ENCODE measurements at places on chromosomes 2 and 18.
A peak's percentile ranks its signal among the peaks of the same experiment; 100 is the strongest.

DNA sequence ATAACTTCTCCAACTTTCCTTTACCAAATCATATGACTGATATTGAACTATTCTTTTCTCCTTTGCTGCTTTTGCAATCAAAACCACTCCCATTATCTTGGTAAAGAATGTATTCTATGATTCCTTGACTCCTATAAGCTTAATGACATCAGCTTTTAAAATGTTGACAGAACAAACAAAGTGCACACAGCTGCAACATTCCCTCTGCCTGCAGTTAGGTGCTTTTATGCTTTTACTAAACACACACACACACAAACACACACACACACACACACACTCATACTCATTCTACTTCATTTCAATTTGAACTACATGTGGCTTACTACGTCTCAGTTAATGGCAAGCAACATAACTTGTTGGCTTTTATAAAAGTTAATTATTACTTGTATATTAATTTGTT lies 946.6 kb downstream of the DPP10 start:
- no peak for DNase-seq

- DNase-seq, result no peak
Observed at GRCh38 chr18:48003426-48004349, 73.2 kb upstream of the SMAD2 start.

DNA sequence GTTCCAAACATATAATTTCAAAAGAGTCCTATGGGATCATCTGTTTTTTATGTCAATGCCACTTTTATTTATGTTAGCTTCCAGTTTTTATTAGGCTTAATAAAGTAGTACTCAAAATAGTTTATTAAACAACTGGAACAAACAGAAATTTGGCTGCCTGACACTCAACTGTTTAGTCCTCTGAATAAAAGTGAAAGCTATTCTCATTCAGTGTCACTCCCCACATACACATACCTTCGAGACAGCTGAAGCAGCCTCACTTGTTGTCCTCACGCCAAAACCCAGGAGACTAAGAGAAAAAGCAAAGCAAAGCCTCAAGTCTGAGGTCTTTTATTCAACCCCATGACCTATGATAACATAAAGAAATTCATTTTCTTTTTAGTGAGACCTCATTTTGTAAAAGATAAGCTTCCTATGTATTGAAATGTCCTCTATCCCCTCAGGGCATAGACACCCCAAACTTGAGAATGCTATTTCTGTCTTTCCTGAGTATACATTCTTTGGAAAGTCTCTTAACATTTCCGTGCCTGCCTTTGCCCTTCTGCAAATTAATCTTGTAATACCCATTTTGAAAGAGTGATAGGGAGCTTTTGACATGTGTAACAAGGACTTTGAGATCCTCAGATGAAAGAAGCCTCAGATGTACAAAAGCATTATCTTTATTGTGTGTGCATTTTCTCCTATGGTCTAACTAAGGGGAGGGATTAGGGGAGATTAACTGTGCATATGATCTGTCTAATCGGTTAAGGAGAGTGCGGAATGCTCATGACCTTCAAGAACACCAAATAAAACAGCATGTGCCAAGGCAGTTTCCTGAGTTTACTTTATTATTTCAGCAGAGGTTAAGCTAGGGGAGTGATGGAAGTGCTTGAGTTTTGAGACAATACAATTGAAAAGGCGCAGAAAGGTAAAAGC lies 1523.7 kb upstream of the PIK3C3 start:
- DNase-seq, result no peak

GRCh38 chr2:21263622-21264021 lies 139.9 kb downstream of the TDRD15 start:
- no peak for DNase-seq

GRCh38 chr18:53795061-53795460 lies 429.4 kb downstream of the MBD2 start:
- no peak for DNase-seq

DNA sequence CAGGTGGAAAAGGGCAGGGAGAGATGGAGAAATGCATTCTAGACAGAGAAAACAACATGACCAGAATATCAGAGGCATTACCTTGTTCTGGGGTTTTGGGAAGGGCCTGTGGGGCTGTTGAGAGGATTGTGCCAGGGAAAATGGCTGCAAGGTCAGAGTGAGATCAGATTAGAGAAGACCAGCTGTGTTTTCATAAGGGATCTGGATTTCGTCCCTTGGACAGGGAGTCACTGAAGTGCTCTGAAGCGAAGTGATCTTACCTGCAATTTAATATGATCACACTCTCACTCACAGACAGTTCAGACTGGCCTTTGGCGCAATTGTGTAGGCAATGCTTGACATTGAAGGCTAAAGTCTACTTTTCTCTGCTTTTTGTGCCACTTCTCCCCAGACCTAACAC lies 20.3 kb upstream of the REG3G start:
- DNase-seq, result no peak

DNA sequence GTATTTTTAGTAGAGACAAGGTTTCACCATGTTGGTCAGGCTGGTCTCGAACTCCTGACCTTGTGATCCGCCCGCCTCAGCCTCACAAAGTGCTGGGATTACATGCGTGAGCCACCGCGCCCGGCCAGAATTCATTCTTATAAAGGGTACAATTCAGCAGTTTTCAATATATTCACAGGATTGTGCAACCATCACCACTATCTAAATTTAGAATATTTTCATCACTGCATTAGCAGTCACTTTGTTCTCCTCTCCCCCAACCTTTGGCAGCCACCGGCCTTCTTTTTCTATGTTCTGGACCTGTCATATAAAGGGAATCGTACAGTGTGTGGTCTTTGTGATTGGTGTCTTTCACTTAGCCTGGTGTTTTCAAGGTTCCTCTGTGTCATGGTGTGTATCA lies 40.7 kb downstream of the TCF7L1 start:
- DNase-seq, result no peak

GRCh38 chr2:215487002-215487372 lies 51.1 kb upstream of the FN1 start:
- no peak for DNase-seq

GRCh38 chr2:173451118-173451517 lies 96.4 kb downstream of the CDCA7 start:
- DNase-seq, result no peak

DNA sequence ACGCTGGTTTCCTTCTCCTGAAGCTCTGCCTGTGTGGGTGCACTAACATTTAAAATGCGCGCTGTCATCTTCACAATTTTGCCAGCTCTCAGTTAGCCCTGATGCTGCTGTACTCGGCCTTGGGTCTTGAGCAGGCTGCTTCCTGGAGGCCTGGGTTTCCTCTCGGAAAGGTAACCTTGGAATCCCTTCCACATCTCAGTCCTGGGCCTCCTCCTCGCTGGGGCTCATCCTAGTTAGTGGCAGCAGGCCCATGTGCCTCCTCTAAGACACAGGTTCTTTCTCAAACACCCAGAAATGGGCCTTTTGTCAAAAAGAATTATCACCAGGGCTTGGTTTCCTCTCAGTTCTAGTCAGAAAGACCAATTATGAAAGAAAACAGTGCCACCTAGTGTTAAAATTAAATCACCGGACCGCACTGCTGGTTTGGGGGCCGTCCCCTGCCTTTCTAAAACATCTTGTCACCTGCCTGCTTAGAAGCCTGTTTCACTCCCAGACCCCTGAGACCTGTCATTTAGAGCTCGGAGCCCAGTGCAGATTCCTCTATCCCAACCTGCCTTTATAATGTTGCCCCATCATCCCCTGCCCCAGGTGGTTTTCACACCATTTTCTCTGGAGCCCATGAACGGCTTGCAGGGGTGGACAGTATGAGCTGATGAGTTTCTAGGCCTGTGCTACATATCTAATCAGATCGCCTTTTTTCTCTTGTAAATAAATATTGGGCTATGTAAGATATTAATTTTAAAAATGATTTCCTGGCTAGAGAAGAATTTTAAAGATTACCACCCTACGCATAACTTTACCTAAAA lies 42.4 kb downstream of the HK2 start:
- peak; percentile 10 for DNase-seq

- no peak for DNase-seq
Observed at GRCh38 chr2:222303828-222304736, 5.3 kb upstream of the PAX3 start.

- no peak for DNase-seq
Observed at GRCh38 chr2:27041752-27042151, 9.0 kb downstream of the TMEM214 start.

GRCh38 chr2:95057535-95058370 lies 32.2 kb downstream of the MAL start:
- DNase-seq, result no peak

GRCh38 chr2:237758185-237758584 lies 40.4 kb upstream of the RBM44 start:
- no peak for DNase-seq

DNA sequence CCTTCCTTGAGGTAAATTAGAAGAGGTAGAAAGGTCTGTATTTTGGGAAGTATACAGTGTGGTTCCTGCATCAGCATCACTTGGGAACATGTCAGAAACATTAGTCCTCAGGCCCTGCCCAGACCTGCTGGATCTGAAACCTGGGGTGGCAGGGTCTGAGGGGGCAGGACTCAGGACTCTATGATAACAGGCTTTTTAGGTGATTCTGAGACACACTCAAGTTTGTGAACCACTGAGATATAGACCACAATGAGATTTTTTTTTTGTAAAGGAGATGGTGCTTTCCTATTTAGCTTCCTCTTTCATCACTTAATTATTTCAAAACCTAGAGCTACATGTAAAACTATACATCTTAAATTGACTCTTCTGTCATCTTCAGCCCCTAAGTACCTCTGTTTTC lies 262.7 kb upstream of the SPOPL start:
- DNase-seq, result no peak

DNA sequence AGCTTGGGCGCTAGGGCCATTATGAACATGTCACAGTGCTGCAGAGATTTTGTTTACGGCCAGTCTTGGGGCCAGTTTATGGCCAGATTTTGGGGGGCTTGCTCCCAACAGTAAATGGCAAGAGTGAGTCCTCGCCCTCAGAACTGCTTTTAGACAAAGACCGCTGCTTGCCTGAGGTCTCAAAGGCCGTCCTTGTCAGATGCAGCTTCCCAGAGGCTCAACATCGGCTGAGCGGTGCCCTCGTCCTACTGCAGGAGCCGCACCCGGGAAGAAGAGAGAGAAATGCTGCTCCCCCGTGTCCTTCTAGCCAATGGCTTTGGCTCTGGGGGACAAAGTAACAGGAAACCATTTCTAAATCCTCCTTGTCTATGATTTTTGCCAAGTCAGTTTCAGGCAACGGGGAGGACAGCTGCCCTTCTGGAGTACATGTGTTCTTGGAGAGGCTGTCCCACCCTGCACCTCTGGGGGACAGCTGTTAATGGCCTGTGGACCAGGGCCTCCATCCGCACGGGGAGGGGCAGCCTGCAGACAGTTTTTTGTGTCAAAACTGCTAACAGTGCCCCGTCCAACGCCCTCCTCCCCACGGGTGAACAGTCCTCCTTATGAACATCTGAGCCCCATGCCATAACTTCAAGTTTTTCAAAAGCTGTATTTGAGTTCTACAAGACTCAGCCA lies 66.1 kb downstream of the C18orf63 start:
- no peak for DNase-seq

GRCh38 chr2:47629501-47630460 lies 153.2 kb upstream of the MSH6 start:
- no peak for DNase-seq

- DNase-seq, result no peak
Observed at GRCh38 chr2:96873651-96874096, 3.8 kb upstream of the SEMA4C start.

DNA sequence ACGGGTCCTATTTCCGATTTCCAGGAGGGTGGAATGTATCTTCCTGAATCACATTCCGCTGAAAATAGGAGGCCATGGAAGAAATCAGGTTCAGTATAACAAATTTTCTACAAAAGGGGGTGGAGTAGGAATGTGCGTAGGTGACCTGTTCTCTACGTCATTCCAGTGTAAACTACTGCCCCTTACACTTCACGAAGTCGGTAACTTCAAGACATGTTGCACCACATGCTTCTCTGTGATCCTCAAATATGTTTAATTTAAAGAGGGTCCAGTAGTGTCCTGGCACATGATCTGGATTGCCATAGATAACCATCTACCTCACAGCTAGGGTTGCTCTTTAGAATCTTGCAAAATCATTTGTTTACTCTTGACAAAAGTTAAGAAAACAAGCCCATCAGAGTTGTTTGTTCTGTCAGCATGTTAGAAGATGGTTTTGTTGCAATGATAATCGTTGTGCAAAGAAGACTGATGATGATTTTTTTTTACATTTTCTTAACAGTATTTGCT lies 7.5 kb upstream of the CPS1 start:
- no peak for DNase-seq

DNA sequence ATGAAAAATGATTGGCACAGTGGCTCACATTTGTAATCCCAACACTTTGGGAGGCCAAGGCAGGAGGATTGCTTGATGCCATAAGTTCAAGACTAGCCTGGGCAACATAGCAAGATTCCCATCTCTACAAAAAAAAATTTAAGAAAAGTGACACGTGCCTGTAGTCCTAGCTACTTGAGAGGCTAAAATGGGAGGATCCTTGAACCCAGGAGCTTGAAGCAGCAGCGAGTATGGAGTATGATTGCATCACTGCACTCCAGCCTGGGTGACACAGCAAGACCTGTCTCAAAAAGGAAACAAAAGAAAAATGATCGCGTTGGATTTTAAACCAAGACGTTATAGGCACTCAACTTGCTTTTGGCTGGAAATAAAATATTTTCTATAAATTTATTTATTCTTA lies 37.8 kb upstream of the CREB1 start:
- no peak for DNase-seq

DNA sequence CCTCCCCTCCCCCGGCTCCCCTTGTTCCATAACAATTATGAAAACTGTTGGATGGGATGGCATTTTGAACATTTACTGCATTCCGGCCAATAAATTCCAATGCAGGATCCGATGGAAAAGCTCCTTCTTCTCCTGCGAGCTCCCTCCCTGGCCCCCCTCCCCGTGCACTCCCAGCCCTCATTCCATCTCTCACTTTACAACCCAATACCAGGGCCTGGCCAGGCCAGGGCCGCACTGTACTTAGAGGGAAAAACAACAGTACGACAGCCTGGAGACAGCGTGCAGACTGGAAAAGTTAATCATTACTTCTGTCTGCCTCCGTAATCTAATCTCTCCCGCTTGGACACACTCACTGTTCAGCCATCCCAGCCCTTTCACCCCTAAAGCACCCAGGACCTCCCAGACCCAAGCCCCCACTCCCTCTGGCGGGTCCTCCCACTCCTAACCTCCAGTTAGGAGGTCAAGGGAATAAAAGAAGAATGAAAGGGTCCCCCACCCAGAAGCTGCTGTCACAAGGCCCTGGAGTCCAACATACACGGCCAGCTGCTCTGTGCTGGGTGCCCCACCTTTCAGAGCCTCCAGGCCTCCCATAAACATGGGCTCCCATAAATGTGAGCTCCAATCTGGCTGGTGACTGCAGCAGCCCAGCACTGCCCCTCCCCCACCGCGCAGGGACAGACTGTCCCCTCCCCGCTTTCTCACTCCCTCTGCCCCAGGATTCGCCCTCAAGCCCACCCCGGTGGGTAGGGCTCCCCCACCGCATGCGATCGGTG lies 20.6 kb downstream of the SMAD7 start:
- DNase-seq, result no peak

Data from activated CD8-positive, alpha-beta memory T cell treated with anti-CD3 and anti-CD28 coated beads for 1 hour (primary cell).